CD8-positive, alpha-beta T cell (primary cell): ENCODE measurements at places on chromosomes 2 and 18. TPM values are rescaled to one million over a fixed set of nuclear protein-coding genes. Genes with fewer than 3 reads are reported as not detected.

Gene AFF3
- total RNA-seq, result 5.5 TPM

Gene YES1
- total RNA-seq, result 35.1 TPM

Gene ERLEC1
- total RNA-seq, result 27.1 TPM

Gene SERPINB10
- total RNA-seq, result not detected

Gene KIAA2012
- total RNA-seq, result not detected

DNA sequence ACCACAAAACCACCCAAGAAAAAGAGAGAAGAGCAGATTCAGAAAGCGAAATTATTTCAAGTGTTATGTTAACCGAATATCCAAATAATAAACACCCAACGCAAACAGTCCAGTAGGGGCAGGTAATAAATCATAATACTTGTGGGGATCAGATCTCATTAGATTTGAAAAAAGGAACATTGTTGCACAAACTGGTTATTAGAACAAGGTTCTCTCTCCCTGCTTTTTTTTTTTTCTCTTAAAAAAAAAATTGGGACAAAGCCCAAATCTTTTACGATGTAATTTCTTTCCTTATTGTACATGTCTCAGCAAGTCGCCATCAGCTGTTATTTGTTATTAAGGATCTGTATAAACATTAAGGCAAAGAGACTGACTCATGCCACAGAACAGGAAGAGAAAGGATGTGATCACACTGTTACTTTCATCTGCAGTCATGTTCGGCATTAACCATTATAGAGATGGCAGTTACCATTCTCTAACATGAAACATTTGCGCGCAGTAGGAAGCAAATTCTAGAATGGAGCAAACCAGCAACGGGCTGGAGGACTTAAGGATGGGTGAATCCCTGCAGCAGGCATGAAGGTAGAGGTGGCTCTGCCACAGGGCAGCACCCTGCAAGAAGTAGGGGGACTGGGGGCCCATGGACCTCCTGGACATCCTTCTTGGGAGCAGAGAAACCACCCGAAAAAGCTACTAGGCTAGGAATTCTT, 42.0 kb downstream of the EPHA4 start:
- DNase-seq, result no peak

GRCh38 chr2:28904295-28904694, 9.8 kb downstream of the WDR43 start:
- no peak for DNase-seq

GRCh38 chr18:22109535-22109934, 59.9 kb upstream of the GATA6 start:
- no peak for DNase-seq

GRCh38 chr18:31819106-31819924, 58.6 kb upstream of the SLC25A52 start:
- DNase-seq, result peak; percentile 46

DNA sequence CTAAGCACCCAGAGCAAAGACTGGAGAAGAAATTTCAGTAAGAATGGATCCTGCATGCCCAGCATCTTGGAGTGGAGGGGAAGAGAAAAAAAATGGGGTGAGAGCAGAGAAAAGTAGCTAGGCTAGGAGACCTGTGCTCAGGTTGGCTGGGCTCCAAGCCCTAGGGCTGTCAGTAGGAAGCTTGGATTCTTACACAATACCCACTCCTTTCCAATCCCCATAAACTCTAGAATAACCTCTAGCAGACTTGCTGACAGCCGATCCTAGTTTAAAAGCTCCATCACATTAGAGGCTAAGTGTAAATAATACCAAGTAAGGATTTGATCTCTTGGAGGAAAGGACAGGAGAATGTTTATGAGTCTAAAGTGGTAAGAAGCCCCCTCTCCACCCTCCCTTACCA, 46.2 kb upstream of the NABP1 start:
- no peak for DNase-seq

- no peak for DNase-seq
Observed at GRCh38 chr2:43305012-43305411, 78.6 kb upstream of the ZFP36L2 start.

DNA sequence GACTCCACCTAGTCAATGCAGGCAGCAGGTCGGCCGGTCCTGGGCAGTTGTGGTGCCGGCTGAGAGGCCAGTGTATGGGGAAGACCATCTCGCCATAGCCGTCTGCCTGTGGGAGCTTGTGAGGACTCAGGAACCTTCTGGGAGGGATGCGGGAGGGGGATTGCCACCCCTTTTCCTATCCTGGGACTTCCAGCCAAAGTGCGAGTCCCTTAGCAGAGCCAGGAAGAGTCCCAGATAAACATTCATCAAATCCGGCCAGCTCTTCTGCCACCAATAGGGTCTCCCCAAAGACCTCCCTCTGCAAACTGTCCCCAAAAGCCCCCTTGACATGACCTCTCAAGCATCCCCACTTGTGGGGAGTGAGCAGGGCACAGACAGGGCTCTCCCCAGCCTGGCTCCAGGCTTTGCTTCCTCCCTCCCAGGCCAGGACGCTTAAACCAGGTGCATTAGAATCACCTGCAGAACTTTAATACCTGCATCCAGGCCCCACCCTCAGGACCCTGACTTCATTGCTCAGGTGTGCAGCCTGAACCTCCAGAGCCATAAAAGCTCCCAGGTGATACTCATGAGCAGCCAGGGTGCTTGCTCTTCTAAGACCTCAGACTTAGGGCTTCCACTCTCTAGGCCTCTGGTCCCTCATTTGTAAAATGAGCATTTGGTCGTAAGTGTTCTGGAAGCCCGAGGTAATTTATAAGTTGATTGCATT, 159.3 kb downstream of the CAPN13 start:
- DNase-seq, result no peak

DNA sequence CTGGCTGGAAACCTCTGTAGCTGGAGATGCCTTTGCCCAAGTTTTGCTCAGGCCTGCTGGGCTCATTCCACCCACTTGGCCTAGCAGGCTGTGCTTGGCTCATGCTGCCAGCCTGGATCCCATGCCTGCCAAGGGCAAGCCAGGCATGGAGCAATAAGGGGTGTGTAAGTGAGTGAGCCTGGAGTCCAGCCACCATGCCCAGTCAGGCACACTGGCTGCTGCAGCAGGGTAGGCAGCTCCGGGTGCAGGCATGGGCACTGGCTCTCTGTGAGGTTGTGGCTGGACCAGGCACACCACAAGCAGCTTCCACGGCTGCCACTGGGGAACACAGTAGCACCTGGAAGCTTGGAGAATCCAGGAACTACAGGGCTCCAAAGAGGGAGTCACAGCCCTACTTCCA, 147.7 kb upstream of the HS6ST1 start:
- DNase-seq, result no peak

DNA sequence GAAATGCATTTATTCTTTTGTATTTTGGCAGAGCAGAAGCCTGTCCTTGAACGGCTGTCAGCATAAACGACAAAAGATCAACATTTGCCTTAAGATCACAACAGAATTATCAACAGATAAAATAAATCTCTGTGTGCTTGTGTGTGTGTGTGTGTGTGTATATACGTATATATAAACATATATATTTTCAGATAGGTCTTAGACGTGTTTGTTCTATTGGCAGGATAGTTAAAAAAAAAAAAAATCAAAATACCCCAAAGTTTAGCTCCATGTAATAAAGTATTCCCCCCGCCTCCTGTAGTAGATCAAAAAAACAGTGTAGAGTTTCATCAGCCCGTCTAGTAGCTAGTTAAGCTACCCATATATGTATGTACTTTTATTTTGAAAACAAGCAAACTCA, 107.9 kb downstream of the CHN1 start:
- DNase-seq, result no peak

DNA sequence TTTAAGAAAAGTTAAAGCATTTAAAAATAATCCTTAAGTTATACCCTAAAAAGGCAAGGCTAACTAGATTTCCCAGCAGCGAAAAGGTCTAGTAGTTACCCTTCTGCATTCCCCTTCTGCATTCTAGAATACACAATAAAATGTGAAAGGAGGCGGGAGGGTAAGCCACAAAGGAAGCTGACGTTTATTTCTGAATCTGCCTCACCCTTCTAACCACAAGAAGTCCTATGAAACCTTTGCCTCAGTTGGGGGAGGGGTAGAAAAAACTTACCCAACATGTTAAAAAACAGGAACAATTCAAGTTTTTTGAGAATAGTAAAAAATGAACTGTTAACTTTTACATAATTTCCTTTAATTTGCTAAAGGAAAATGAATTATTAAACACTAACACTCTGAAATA, 11.3 kb downstream of the STK17B start:
- peak; percentile 49 for DNase-seq

DNA sequence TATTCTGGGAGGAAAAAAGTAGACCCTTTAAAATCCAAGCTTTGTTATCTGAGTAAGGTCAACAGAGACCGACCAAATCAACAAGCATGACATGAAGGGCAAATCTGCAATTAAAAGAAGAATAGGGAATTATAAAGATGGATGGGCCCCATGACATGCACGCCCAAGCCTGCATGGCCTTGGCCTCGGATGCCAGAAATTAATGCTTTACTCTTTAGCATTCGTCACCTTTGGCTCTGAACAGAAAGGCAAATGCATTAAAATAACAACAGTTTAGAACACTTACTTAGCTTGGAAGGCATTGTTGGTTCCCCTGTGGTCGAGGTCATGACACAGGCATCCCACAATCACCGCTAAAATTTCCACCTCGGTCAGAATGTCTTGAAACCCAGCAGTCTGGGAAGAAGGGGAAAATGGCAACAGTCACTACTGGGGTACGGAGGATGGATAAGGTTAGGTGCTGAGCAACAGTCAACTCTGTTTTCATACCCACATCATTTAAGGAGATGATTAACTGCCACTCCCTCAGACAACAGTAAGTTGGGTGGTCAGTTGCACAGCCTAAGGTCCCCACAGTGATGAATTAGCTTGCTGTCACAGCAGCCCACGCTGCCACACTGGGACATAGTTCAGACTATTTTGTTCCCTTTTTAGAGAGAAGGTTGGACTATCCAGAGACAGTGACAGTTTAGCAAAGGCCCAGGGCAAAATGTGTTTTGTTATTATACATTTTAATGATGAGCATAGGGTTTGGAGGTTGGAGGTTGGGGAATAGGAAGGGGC, 319.1 kb downstream of the AGPS start:
- no peak for DNase-seq

DNA sequence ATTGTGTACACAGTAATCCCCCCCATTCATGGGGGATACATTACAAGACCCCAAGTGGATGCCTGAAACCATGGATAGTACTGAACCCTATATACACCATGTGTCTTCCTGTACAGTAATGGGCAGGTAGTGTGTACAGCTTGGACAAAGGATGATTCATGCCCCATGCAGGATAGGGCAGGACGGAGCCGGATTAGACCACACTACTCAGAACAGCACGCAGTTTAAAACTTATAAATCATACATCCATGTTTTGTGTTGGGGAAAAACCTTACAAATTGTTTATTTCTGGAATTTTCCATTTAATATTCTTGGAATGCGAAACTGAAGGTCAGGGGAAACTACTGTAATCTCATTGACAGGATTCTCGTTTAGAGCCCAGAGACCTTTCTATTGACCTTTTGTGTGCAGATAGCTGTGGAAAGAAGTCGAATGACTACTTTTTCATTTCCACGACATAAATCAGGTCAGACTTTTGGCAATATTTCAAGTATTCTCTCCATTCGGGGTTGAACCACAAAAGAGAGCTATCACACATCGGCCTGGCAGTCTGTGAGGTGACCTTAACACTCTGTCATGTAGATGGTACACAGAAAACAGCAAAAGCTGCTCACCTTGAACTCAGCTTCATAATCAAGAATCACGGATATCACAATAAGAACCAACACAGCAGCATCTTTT, 9.9 kb upstream of the YPEL5 start:
- no peak for DNase-seq
